ENCODE measurements at places on chromosomes 2 and 18. TPM values are rescaled to one million over a fixed set of nuclear protein-coding genes. Genes with fewer than 3 reads are reported as not detected.
A peak's percentile ranks its signal among the peaks of the same experiment; 100 is the strongest.

TFCP2L1 gene
- total RNA-seq = 33.5 TPM

TDRD15 gene
- total RNA-seq = not detected

DNA sequence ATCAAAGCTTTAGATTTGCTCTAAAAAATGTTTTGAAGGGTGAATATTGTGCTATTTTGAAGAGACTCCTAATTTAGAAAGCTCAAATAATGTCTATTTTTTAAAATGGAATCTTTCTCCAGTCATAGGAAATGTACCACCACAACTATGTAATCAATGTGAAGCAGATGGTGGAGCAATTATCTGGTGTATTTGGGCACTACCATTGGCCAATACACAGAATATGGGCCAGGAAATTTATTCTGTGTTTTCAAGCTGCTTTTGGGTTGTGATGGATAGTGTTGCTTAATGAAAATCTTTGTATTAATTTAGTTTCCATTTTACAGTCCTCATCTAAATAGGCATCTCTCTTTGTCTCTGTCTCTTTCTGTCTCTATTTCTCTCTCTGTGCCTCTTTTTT lies 17.1 kb upstream of the VWC2L start:
- no peaks in the 10 kb centered on the region for H3K36me3 ChIP-seq
- H3K27ac ChIP-seq = no peak overlapping the region
- no peaks in the 10 kb centered on the region for H3K4me1 ChIP-seq
- no peaks in the 10 kb centered on the region for H3K27me3 ChIP-seq

DNA sequence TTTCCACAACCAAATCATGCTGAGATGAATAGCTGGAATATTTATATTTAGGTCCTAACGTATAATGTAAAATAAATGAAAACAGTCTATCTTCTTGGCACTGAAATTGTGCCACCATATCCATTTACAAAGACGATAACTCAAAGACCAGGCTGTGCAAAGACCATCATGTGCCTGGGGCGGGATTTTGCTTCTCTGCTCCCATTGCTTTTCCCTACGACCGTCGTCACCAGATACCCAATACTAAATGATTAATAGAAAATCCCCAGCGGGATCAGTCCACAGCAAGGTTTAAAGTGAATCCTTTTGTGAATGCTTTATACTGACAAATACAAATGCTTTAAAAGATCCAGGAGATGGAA lies 194.3 kb upstream of the ARL4C start:
- no peak overlapping the region for H3K27ac ChIP-seq
- H3K27me3 ChIP-seq = no peaks in the 10 kb centered on the region
- DNase-seq = peak; percentile 6
- no peak overlapping the region for H3K4me3 ChIP-seq
- H3K4me1 ChIP-seq = peaks cover 16% of the 10 kb centered on the region

- no peaks in the 10 kb centered on the region for H3K36me3 ChIP-seq
- H3K4me1 ChIP-seq = no peaks in the 10 kb centered on the region
- no peak for DNase-seq
- no peak overlapping the region for H3K4me3 ChIP-seq
- no peak overlapping the region for H3K27ac ChIP-seq
Measured at GRCh38 chr2:128637481-128638155, 318.9 kb upstream of the HS6ST1 start.

DNA sequence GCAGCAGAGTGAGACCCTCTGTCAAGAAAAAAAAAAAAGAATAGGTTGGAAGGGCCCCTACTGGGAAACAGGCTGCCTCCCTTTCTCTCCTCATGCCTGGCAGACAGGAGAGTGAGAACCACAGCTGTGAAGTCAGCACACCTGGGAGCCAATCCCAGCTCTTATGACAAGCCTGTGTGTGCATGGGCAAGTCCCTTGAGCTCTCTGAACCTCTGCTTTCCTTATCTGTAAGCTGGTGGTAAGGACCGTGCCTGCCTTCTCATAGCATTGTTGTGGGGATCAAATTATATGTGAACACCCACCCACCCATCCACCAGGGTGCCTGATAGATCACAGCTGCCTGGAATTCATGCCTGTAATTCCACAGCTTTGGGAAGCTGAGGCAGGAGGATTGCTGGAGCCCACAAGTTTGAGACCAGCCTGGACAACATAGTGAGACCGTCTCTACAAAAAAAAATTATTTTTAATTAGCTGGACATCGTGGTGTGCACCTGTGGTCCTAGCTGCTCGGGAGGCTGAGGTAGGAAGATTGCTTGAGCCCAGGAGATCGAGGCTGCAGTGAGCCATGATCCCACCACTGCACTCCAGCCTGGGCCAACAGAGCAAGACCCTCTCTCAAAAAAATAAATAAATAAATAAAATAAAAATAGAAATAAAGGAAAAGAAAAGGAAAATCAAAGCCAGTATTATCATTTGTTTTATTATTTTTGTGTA lies 66.9 kb upstream of the MCFD2 start:
- no peaks in the 10 kb centered on the region for H3K27me3 ChIP-seq
- no peak for DNase-seq
- H3K4me1 ChIP-seq = peaks cover 57% of the 10 kb centered on the region
- H3K36me3 ChIP-seq = peaks cover 32% of the 10 kb centered on the region

All from suprapubic skin (tissue), 4 donors.